ENCODE measurements at places on chromosomes 4 and X.

DNA sequence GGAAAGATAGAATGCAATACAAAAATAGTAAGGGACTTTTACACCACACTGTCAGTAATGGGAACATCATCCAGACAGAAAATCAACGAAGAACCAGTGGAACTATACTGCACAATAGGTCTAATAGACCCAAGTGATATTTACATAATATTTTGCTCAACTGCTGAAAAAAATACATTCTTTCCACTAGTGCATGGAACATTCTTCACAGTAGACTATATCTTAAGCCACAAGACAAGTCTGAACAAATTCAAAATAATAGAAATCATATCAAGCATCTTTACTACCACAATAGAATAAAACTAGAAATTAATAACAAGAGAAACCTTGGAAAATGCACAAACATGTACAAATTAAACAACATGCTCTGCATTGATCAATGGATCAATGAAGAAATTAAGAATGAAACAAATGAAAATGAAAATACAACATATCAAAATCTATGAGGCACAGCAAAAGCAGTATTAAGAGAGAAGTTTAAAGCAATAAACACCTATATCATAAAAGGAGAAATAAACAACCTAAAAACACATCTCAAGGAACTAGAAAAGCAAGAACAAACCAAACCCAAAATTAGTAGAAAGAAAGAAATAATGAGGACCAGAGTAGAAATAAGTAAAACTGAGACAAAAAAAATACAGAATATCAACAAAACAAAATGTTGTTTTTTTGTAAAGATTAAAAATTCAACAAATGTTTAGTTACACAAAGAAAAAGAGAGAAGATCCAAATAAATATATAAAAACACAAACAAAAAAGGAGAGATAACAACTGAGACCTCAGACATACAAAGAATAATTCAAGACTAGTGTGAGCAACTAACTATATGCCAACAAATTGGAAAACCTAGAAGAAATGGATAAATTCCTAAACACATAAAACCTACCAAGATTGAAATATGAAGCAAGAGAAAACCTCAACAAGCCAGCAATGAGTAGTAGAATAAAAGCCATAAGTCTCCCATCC is 51.5 kb upstream of the ANTXR2 start:
- DNase-seq: no peak

DNA sequence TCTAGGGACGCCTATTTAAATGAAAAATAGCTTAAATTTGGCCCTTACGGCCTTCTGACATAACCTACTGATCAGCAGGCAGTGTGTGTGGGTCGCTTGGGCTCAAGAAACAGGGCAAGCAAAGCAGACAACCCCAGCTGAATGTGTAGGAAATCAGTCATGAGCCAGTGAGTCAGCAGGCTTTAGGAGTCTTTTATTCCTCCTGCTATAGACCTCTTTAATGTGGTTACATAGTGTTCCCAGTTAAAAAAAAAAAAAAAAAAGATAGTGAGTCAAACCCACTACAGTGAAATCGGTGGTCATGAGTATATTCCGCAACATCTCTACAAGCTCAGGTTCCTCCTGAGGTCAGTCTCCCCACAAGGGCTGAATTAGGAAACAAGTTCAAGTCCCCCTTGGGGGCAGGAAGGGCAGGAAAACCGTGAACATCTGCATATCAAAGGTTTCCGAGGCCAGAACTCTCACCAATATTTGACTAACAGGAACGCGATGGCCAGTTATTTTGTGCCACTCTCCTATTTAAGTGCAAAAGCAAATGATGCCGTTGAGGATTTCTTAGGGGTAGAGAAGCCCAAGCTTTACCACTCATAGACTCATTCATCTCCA is 32.7 kb downstream of the ACSL1 start:
- no peak for DNase-seq

DNA sequence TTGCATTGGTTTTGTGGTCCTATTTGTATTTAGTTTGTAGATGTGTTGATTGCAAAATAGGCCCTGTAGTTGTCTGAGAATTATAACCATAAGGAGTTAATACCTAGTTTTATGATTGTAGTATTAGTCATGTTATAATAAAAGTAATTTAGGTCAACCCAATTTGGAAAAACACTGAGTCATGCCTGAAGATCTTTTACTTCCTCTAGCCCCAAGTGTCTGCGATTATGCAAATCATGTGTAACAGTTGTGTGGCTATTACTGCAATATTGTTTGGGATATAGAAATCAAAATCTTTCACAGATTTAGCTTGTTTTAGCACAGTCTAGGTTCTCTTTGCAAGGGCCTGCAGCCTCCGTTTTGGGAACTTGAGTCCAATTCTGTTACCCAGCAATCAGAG is 12.6 kb downstream of the SRD5A3 start:
- DNase-seq: no peak

DNA sequence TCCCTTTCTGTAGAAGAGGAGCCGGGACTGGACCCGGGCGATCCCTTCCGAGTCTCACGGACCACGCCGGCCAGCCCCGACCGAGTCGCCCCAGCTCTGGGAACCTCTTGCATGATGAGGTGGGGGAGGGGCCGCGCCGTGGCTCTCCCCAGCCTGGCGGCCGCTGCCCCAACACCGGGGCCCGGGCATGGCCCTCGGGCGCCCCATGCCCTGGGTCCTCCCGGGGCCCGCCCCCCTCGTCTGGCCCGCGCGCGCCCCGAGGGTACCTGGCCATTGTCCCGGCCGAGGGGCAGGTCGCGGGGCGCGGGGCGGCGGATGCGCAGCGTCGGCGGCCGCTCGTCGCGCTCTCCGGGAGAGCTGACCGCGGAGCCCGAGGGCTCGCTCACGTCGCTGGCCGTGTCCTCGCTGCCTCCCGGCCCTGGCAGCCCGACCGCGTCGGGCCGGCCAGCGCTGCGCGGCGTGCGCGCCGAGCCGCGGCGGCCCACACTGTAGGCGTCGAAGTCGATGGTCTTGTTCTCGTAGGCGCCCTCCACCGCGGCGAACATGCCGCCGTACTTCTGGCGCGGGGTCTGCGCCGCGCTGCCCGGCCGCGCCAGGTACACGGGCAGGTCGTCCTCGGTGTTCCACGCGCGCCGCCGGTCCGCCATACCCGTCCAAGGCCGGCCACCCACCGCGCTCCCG is 423 bp downstream of the CRMP1 start:
- no peak for DNase-seq

DNA sequence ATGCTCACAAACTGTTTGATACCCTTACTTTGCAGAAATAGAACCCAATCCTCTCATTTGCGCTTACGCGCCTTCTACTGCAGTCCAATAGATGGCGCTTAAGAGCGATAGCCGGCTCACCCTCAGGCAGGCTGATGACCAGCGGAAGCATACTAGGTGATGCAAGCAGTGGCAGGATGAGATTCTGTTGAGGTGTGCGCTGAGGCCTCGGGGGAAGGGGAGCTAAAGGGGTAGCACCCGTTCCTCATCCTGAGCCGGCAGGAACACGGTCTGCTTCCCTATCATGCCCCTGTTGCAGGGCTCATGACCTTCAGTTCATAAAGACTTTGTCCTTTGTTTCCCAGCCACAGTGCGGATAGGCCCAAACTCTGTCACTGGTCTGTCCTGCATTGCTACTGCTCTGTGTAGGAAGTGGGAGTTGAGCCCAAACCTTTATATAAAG is 628.9 kb downstream of the TLL1 start:
- DNase-seq: no peak

- no peak for DNase-seq
These were observed 40.0 kb downstream of the ZFYVE28 start for GRCh38 chr4:2378401-2378800.

DNA sequence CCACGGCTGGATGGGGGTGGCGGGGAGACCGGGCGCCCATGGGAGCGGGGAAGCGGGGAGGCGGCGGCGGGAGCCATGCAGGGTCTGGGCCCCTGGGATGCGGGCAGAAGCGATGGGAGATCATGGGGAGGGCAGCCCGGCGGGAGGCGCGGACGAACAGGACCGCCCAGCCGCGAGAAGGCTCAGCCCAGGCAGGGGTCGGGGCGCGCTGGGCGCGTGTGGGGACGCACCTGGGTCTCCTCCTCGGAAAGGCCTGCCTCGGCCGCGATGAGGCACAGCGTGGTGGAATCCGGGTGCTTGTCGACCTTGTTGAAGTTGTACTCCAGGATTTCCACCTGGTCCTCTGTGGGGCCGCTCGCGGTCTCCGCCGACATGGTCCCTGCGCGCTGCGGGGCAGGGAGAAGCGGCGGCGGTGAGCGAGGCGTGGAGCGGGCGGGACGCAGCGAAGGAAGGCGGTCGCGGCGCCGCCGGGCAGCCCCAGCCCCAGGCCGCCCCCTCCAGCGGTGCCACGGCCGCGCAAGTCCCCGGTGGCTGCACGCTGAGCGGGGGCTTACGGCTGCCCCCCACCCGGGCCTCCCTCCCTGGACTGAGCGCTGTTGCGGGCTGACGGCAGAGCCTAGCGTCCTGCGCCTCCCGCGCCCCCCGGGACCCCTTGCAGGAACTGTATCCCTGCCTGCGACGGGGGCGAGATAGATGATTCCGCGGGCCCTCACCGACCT is 25.3 kb downstream of the HOPX start:
- peak; percentile 50 for DNase-seq

- DNase-seq: no peak
These were observed 204.2 kb downstream of the PABPC4L start for GRCh38 chr4:133997436-133997835.

- DNase-seq: no peak
These were observed 132.3 kb upstream of the HPGD start for GRCh38 chr4:174654634-174655033.

- DNase-seq: no peak
These were observed 655.6 kb downstream of the IL1RAPL1 start for GRCh38 chrX:29242856-29243255.

- no peak for DNase-seq
These were observed 159.8 kb upstream of the KIT start for GRCh38 chr4:54497947-54498346.
